H1 (cell line): ENCODE measurements at places on chromosomes 7 and 10.

DNA sequence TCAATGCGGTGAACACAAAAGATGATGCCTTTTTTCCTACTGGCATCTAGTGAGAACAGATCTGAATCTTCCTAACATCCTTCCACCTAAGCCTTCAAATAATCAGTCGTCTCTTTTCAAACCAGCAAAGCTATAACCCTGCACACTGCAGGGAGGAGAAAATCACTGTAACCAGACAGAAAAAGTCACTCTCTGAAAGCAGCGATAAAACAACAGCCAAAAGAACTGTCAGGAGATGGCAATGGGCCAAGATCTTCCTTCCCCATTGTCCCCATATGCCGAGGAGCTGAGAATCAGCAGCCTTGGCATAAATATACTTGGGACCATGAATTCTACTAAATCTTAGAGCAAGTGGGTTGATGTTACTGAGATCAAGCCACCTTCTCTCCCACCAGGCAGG lies 13.1 kb downstream of the FZD9 start:
- DNase-seq: no peak

GRCh38 chr7:134197345-134197744 lies 70.2 kb downstream of the LRGUK start:
- DNase-seq: no peak

- DNase-seq: no peak
These were observed 16.8 kb downstream of the GIMAP5 start for GRCh38 chr7:150753826-150754603.

GRCh38 chr7:151672716-151673115 lies 153.0 kb upstream of the RHEB start:
- DNase-seq: no peak

DNA sequence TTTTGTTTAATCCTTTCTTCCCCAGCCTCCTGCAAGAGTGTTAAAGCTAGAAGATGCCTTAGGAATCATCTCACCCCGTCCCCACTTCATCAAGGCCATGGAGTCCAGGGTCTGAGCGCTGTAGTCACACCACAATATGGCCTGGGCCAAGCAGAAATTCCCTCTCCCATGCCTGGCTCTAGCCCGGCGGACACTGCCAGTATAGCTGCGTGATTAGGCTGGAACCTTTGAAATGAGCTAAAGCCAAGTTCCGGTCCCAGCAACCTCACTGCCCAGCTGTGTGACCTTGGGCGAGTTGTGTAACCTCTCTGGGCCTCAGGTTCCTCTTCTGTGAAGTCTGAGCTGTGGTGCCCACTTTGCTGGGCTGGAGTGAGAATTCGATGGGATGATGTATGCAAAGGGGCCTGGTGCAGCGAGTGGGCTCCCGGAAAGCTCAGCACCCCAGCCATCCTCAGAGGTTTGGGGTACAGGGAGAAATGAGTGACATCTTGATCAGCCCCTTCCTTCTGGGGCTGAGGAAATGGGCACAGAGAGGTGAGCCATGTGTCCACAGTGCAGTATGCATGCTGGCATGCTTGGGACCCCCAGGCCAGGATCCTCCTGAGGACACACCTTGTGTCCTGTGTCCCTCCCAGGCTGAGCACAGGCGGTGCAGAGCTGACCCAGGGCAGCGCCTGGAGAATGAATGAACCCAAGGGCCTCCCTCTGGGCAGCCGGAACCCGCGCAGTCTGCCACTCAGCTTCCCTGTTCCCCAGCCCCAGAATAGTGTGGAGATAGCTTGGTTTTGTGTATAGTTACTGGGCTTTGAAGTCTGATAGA lies 118.6 kb downstream of the ZMIZ1 start:
- DNase-seq: no peak

DNA sequence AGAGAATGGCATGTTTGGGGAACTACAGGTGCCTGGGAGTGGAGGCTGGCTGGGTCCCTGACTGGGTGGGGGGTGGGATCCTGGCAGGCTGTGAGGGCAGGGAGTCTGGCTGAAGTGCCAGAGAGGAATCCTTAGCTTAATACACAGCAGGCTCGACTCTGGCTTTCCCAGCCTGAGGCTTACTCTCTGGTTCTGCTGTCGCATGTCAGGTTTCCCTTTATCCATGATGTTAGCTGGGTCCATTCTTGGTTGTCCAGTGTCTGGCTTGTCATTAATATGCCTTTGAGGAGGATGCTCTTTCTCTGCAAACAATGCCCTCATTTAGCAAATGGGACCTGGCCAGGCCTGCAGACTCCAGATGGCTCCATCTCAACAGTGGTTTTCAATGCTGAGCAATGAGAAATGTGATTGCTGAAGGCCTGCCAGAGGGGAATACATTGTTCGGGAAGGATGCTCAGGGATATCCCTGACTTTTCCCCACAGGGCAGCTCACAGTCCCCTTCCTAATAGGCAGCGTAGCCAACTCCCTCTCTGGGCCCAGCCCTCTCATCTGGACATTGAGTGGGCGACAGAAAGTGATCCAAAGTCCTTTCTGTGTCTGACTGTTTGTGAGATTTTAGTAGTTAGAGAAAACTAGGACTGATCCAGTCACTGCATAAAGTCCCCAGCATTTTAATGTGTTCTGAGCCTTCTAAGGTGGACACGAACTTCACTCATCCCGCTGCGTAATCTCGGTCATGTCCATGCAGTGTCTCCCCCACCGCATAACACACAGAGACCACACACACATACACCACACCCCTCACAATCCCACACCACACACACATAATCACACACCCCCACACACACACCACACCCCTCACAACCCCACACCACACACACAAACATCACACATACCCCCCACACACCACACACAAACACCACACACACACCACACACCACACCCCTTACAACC lies 124.9 kb downstream of the ANLN start:
- no peak for DNase-seq

GRCh38 chr10:12965571-12965970 lies 35.9 kb downstream of the CCDC3 start:
- no peak for DNase-seq

GRCh38 chr10:74871595-74872382 lies 45.4 kb downstream of the KAT6B start:
- DNase-seq: no peak

DNA sequence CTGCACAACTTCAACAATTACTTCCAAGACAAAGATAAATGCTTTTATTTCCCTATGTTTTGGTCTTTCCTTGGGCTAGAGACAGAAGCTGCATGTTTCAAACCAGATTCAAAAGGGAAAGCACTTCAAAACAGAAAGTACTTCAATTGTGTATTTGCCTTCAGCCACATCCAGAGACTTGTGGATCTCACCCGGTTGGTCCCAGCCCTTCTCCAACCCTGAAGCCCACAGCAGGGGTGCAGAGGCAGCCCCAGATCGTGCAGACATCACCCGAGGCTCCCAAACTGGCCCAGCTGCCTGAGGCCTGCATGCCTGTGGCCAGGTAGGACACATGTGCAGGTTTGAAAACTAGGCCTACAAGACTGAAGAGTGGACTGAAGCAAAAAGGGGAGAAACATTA lies 80.8 kb downstream of the ALOX5 start:
- DNase-seq: no peak

GRCh38 chr10:129676014-129676413 lies 209.0 kb downstream of the MGMT start:
- DNase-seq: no peak

DNA sequence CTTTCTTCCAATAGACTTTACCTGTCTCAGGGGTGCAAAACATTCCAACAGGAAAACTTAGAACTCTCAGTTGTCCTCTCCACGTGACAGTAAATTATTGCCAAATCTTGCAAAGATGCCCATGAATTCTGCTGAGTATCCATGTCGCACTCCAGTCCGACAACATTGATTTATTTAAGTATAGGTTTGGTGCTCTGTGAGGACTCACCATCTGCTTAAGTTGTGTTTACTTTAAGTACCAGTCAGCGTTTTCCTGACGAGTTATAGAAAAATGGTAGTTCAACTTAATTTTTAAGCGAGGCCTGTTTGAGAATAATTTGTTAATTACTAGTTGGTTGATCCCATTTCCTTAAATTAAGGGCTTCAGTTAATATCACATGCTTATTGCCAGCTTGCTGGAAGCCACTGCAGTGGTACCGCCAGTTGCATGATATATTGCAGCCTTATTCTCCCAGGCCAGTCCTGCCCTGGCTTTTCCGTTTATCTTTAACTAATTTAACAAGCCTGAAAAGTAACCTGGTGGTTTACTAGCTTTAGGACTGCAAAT lies 27.8 kb downstream of the CREB5 start:
- no peak for DNase-seq

GRCh38 chr10:44851413-44851812 lies 59.7 kb upstream of the TMEM72 start:
- no peak for DNase-seq

GRCh38 chr7:87027900-87028299 lies 31.6 kb downstream of the ELAPOR2 start:
- DNase-seq: no peak

GRCh38 chr7:101712652-101713051 lies 83.6 kb upstream of the MYL10 start:
- DNase-seq: no peak

GRCh38 chr7:69871213-69871885 lies 273.1 kb downstream of the AUTS2 start:
- DNase-seq: no peak

DNA sequence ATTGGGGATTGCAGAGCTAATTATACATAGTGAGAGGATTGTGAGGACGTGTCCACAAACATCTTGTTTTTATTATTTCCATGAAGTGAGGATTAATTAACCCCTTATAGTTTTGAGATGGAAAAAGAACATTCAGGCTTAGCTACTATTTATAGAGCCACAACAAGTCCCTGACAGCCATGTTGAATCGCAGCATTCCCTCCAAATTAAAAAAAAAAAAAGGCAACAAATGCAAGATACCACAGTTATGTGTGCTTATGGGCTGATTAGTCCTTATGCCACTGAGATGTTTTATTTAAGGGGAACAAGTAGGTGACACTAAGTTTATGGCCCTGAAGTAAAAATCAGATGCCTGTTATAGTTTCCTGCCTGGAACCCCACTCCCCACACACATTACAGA lies 350.3 kb downstream of the GPAM start:
- DNase-seq: no peak

DNA sequence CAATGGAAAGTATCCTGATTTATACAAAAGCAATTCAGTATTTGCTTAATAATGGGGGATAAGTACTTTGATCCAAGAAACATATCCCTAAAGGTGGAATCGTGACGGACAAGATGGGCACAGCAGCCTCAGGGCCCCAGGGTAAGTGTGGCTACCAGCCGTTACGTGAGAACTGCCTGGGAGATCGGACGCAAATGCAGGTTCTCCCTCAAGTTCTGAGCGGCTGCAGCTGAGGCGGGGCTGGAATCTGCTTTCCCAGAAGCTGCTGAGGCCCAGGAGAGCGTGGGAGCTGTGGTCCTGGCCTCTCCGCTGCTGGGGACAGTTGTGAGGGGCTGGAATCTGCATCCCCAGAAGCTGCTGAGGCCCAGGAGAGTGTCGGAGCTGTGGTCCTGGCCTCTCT lies 13.5 kb downstream of the FOXL3 start:
- no peak for DNase-seq

DNA sequence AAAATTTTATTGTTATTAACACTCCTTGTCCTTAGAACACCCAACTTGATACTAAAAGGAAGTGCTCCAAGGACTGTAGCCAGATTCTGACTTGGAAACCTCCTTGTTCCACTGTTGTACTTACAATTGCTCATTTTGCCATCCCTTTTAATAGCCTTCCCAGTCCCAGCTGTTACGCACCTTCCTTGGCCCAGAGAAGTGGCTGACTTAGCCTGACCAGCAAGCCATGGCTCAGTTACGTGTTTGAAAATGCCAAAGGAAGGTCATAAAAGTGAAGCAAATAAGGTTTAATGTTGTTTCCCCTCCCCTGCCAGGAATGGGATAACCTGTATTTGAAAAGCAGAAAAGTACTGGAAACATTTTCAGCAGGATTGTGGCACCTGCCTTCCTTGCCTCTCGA lies 3.7 kb upstream of the ANKRD1 start:
- DNase-seq: no peak

DNA sequence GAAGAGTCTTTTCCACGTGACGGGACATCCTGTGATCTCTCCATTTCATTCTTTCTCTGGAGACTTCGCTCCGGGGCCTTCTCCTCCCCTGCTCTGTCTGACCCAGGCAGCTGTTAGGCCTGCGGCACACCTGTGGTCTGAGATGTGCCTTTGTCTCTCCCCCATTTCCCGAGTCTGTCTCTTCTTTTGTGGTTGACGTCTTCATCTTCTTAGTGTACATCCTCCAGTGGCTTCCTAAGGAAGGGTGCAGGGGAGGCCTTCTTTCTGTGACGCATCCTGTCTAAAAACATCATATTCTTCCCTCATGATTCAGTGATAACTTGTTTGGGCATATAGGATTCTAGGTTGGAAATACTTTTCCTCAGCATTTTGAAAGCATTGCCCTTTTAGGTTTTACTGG lies 17.2 kb upstream of the ATP6V0E2 start:
- DNase-seq: no peak

- DNase-seq: no peak
These were observed 63.9 kb downstream of the PPP1R9A start for GRCh38 chr7:94971051-94971867.

GRCh38 chr7:134327896-134328295 lies 11.2 kb upstream of the SLC35B4 start:
- peak; percentile 61 for DNase-seq

DNA sequence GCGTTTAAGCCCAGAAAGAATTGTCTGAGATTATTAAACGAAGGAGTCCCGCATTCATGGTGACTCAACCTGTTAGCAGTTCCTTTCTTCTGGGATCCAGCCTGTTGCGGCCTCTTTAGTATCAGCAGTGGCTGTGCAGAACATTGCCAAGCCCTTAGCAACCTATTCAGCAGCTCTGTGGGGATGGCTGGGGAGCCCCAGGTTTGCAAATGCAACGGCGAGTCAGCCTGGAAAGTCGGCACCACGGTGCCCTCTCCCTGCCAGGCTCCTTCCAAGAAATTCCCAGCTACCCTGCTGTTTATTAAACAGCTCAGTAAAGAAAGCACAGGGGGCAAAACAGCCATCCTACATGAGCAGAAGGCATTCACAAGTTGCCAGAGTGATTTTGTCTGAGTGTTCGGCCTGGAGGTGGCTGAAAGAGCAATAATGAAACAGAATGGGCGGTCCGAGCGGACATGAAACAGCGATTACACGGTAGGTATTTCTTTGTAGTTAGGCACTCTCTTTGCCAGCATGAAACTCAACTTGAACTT lies 198.3 kb downstream of the BAMBI start:
- DNase-seq: peak; percentile 63
